ENCODE measurements at places on chromosomes 12 and 14. TPM values are rescaled to one million over a fixed set of nuclear protein-coding genes. Genes with fewer than 3 reads are reported as not detected.

The OVCH1 gene
- total RNA-seq = 0.32 TPM

The RDH11 gene
- total RNA-seq = 112 TPM

The PHETA1 gene
- 6.0 TPM for total RNA-seq

The KCNJ8 gene
- total RNA-seq = 0.16 TPM

The KIF26A gene
- 0.32 TPM for total RNA-seq

The LPAR5 gene
- total RNA-seq = not detected

The RAPGEF3 gene
- 0.97 TPM for total RNA-seq

The PRICKLE1 gene
- total RNA-seq = 1.3 TPM

The IFI27L1 gene
- 17.3 TPM for total RNA-seq

The PLEKHG7 gene
- not detected for total RNA-seq

The KRT73 gene
- not detected for total RNA-seq

The CLEC4D gene
- total RNA-seq = not detected

The RTL1 gene
- total RNA-seq = not detected

The STK38L gene
- total RNA-seq = 10.3 TPM

The DNAH10 gene
- total RNA-seq = under 0.01 TPM

The SUPT16H gene
- 37.5 TPM for total RNA-seq

The COX8C gene
- total RNA-seq = not detected

The TMEM229B gene
- total RNA-seq = 3.6 TPM

The RNF212B gene
- total RNA-seq = not detected

The KTN1 gene
- 71.7 TPM for total RNA-seq

The JAG2 gene
- total RNA-seq = 4.4 TPM

The GLIPR1L2 gene
- total RNA-seq = 15.6 TPM

The SALL2 gene
- total RNA-seq = 11.0 TPM

The GAPDH gene
- 11,537 TPM for total RNA-seq

The PNP gene
- total RNA-seq = 23.1 TPM

The TRIM9 gene
- total RNA-seq = 2.7 TPM

The SRRM4 gene
- total RNA-seq = not detected

The PIK3C2G gene
- total RNA-seq = not detected

The CRIP2 gene
- total RNA-seq = 285 TPM

The STYK1 gene
- not detected for total RNA-seq

The ABCC9 gene
- 0.16 TPM for total RNA-seq

The POTEM gene
- total RNA-seq = not detected

The SDSL gene
- total RNA-seq = 0.81 TPM

The CLMN gene
- 0.81 TPM for total RNA-seq

The NKX2-8 gene
- total RNA-seq = not detected

The PLEK2 gene
- 3.9 TPM for total RNA-seq

The HOXC6 gene
- not detected for total RNA-seq

The CLEC2A gene
- not detected for total RNA-seq

The SCFD1 gene
- total RNA-seq = 32.3 TPM

The OTX2 gene
- total RNA-seq = not detected

The ASPG gene
- not detected for total RNA-seq

The KRT6B gene
- total RNA-seq = not detected

The ABCD2 gene
- total RNA-seq = not detected

The DPPA3 gene
- not detected for total RNA-seq

Data from cardiac atrium fibroblast (primary cell).